Effector memory CD8-positive, alpha-beta T cell (primary cell): ENCODE measurements at places on chromosomes 3 and 15.

- DNase-seq = no peak
Observed at GRCh38 chr3:178907081-178907480, 164.5 kb downstream of the ZMAT3 start.

GRCh38 chr3:42477696-42478095 is 24.7 kb upstream of the VIPR1 start:
- no peak for DNase-seq

DNA sequence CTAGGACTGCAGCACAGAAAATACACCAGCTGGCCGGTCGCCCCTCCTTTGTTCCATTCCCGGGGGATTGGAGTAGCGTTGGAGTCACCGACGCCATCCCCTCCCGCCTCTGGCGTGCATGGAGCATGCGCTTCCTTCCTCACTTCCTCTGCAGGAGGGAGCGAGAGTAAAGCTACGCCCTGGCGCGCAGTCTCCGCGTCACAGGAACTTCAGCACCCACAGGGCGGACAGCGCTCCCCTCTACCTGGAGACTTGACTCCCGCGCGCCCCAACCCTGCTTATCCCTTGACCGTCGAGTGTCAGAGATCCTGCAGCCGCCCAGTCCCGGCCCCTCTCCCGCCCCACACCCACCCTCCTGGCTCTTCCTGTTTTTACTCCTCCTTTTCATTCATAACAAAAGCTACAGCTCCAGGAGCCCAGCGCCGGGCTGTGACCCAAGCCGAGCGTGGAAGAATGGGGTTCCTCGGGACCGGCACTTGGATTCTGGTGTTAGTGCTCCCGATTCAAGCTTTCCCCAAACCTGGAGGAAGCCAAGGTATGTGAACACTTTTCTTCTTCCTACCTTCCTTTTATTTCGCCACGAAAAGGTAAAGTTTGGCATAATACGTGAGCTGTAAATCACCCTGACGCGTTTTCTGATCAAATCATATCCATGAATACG is at the start of gene SCG3:
TSS of gene SCG3 (plus strand) at position 201 of the 661 bp plus-strand sequence. CDS start at position 454, 253 bp downstream.
- DNase-seq = peak; percentile 36

- DNase-seq = no peak
Observed at GRCh38 chr3:144429719-144430121, 458.1 kb downstream of the DIPK2A start.

- DNase-seq = peak; percentile 8
Observed at GRCh38 chr3:187828579-187829452, 83.5 kb upstream of the BCL6 start.
